ENCODE measurements at places on chromosomes 3 and 15.
A peak's percentile ranks its signal among the peaks of the same experiment; 100 is the strongest.

GRCh38 chr3:134517791-134518190, 31.9 kb downstream of the CEP63 start:
- no peak for DNase-seq

DNA sequence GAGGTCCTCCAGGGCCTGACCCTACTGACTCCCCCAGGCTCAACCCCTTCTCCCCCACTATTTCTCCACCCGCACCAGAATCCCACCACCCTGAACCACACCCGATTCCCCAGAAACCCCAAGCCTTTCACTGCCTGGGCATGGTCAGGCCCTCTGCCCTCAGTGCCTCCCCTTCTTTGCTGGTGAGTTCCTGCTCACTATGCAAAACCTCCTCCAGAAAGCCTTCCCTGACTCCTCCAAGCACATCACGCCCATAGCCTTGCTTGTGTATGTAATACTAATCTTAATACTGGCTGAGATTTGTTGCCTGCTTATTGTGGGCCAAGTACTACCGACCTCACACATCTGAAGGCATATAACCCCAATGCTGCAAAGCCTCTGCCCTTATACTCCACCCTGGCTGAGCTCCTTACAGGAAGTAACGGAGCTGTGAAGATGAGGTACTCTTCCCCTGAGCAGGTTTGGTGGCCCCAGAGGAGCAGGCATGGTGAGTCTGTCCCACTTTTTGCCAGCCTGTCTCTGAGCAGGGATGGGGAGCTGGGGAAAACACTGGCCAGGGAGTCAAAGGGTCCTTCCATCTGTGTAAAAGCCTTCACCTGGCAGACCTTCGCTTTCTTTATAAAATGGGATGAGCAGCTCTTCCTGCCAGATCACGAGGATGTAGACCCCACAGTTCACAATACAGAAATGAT, 9.5 kb downstream of the RAB6B start:
- DNase-seq: peak; percentile 3

DNA sequence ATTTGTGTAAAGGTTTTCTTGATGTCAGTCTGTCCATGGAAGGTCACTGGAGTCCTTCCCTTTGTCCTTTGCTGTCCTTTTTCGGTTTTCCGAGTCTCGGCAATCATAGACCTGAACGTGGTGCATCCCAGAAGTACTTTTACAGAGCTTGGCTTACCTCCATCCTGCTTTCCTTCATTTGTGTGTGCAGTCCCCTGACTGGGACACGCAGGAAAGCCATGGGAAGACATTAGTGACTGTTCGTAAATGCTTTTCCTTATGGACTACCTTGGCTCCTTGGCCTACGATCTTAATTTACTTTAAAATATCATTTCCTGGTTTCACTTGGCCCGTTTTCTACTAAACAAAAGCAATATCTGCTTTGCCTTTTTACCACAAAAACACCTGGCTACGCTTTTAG, 328.4 kb upstream of the RARB start:
- no peak for DNase-seq

GRCh38 chr15:38506997-38507396, 53.1 kb downstream of the FAM98B start:
- no peak for DNase-seq

DNA sequence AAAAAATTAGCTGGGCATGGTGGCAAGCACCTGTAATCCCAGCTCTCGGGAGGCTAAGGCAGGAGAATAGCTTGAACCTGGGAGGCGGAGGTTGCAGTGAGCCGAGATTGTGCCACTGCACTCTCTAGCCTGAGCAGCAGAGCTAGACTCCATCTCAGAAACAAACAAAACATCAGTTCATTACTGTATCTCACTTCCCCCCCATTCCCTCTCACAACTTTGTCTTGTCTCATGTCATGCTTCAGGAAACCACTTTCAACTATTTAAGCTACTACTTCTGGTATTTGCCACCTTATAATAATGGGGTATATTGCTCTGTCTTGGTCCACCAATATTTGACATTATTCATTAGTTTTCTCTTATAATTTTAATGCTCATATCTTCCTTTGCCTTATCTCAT, 26.2 kb downstream of the PIK3CA start:
- DNase-seq: no peak

Measured in GM10248 (cell line).